Tibial artery (tissue), 4 donors: ENCODE measurements at places on chromosomes 3 and 15.

- DNase-seq = no peak
Observed at GRCh38 chr3:99504258-99504657, 134.1 kb upstream of the COL8A1 start.

GRCh38 chr15:47209591-47209990 lies 507.7 kb upstream of the SEMA6D start:
- no peak for DNase-seq

DNA sequence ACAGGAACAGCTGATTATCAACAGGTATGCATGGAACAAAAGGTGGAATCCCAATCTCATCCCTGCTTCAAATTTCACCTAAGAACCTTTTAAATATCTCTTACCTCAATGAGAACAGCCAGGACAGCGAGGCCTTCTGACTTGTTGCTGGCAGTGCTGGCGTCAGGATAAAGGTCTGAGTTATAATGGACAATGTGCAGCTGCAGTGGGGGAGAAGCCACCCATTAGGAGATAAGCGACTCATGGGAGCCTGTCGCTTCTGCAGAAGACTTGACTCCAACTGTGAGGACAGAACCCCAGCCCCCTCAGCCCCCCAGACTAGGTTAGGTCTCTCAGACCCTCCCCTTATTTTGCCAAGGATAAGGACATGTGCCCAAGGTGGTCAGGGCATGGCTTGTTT lies 39.7 kb downstream of the CA12 start:
- DNase-seq = no peak

GRCh38 chr3:39718674-39719595 lies 90.5 kb upstream of the MYRIP start:
- no peak for DNase-seq

GRCh38 chr3:42096796-42097565 lies 5.8 kb downstream of the TRAK1 start:
- no peak for DNase-seq

- no peak for DNase-seq
Observed at GRCh38 chr3:178583963-178584575, 47.8 kb downstream of the KCNMB2 start.

GRCh38 chr15:70030851-70031250 lies 66.9 kb downstream of the TLE3 start:
- no peak for DNase-seq

DNA sequence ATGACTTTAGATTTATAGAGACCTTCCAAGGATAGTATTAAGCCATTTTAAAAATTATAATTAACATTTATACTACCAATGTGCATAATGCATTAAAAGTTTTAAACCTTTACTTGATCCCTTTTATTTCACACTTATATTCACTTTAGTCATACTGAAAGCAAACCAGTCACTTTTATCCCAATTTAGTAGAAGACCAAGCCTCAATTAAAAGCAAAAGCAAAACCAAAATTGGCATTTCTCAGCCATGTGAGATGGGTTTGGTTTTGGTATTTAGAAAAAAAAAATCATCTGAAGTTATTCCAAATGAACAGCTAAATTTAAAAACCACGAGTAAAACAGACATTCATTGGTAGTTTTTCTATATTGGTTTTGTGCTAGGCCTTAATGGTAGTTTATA lies 249.4 kb downstream of the LPP start:
- DNase-seq = no peak

GRCh38 chr3:125120379-125121122 lies 64.8 kb upstream of the HEG1 start:
- DNase-seq = no peak

- DNase-seq = no peak
Observed at GRCh38 chr15:38048001-38048455, 113.6 kb downstream of the TMCO5A start.

- DNase-seq = no peak
Observed at GRCh38 chr15:37102305-37103162, 2.2 kb upstream of the MEIS2 start.

DNA sequence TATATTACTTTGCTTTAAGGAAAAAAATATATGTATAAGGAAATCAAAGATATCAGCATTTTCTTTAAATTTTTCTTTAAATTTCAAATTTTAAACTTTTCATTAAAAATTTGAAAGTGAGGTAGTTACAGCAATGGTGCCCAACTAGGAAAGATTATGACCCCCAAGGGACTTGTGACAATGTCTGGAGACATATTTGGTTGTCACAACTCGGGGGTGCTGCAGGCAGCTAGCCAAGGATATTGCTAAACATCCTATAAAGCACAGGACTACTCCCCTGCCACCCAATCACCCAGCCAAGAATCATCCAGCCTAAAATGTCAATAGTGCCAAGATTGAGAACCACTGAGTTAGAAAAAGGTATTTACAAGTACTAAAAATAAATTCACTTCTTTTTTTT lies 57.3 kb downstream of the SLC4A7 start:
- DNase-seq = no peak

DNA sequence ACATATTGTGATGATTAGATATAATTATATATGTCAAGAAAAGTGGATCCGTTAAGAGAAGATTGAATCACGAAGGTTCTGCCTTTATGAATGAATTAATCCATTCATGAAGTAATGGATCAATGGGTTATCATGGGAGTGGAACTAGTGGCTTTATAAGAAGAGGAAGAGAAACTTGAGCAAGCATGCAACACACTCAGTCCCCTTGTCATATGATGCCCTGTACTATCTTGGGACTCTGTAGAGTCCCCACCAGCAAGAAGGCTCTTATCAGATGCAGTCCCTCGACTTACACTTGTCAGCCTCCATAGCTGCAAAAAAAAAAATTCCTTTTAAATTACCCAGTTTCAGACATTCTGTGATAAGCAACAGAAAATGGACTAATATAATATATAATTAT lies 301.9 kb downstream of the RAP2B start:
- no peak for DNase-seq

GRCh38 chr3:58215317-58216025 lies 4.7 kb upstream of the DNASE1L3 start:
- DNase-seq = no peak

DNA sequence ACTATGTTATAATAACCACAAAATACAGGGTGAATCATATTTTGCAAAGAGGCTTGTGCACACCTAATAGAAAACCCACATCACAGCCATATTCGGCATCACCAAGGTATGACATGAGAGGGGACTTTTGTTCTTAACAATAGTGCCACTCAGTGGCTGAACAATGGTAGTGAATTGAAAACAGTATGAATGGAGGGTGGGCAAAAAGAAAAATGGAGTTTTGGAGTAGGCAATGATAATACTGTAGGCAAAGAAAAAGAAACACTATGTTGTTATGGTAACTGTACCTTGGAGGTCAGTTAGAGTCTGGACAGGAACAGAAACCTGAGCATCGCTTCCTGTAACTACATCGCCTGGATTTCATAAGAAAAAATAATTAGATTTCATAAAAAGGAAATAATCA lies 348.6 kb downstream of the PLCL2 start:
- DNase-seq = no peak

GRCh38 chr3:183073839-183074238 lies 25.5 kb downstream of the MCCC1 start:
- DNase-seq = no peak

DNA sequence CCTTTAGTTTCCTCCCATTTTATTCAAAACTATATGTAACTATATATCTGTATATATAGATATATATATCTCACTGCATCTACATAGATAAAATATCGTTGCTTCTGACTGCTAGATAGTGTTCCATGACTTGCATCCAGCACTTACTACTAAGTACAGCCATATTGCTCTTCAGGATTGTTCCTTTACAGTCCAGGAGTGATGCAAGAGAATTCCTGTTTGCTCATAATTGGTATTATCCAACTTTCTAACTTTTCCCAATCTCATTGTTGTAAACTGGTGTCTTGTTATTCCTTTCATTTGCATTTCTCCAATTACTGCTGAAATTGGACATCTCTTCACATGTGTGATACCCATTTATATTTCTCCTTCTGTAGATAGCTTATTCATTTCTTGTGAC lies 99.8 kb upstream of the STRIT1 start:
- DNase-seq = no peak

GRCh38 chr3:116083683-116084082 lies 361.6 kb downstream of the LSAMP start:
- no peak for DNase-seq

DNA sequence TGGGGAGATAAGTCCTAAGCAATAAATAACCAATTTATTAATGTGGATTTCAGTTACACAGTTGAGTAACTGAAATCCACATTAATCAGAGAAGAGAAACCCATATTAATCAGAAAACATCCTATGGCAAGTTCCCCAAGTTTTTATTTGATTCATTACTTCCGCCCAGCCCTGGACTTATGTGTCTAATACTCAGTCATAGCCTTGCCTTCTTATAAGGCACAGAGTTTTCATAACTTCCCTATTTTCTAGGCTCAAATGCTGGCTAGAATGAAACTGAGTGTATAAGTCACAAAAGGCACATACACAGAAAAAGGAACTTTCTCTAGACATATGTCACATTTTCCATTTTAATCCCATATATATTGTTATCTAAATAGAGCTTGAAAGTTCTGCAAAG lies 28.8 kb downstream of the CD47 start:
- no peak for DNase-seq

DNA sequence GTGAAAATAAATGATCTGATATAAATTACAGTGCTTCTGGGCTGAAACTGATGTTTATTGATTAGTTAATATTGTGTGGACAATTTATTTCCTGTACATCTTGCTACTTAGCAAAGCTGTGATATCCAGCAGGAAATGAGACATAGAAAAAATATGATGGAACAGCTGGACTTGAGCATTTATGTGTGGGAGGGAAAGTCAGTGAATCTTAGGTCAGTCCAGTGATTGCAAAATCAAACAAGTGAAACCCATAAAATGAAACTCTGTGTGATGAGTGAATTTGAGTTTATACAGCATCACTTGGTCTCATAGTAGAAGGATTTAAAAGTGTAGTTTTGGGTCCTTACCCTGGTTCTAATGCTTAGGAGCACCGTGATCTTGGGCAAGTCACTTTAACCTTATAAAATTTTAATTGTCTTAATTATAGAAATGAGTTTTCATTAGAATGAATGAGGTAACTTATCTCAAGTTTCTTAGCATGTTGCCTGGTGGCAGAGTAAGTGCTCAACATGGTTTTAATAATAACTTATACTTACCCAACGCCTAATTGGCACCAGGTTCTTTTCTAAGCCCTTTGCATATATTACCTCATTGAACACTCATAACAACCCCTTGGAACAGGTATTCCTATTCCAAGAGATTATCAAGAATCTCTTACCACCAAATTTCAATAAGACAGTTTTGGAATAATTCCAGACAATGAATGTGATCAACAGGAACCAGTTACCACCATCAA lies 194.6 kb downstream of the ADAMTSL3 start:
- no peak for DNase-seq

DNA sequence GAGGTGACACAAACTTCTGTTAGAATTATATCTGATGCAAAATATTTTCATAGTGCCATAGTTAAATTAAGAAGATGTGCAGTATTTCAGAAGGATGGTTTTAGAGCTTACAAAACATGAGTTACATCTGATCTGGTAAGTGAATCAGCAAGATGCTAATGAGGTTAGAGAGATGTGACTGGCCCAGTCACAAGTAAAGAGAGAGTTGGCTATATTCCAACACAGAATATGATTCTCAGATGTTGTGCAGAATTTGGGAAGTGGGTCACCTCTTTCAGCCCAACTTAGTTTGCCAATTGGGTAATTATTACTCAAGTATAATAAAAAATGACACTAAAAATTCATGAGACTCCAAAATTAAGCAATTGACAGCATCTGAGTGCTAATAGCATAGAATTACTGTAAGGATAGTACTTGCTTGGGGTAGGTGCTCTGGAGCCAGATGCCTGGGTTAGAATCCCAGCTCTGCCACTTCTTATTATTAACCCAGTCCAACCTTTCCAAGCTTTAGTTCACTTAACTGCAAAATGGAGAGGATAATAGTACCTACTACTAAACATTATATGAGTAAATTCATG lies 30.8 kb downstream of the P2RY1 start:
- DNase-seq = no peak

- DNase-seq = no peak
Observed at GRCh38 chr3:96072226-96072625, 742.2 kb upstream of the EPHA6 start.

DNA sequence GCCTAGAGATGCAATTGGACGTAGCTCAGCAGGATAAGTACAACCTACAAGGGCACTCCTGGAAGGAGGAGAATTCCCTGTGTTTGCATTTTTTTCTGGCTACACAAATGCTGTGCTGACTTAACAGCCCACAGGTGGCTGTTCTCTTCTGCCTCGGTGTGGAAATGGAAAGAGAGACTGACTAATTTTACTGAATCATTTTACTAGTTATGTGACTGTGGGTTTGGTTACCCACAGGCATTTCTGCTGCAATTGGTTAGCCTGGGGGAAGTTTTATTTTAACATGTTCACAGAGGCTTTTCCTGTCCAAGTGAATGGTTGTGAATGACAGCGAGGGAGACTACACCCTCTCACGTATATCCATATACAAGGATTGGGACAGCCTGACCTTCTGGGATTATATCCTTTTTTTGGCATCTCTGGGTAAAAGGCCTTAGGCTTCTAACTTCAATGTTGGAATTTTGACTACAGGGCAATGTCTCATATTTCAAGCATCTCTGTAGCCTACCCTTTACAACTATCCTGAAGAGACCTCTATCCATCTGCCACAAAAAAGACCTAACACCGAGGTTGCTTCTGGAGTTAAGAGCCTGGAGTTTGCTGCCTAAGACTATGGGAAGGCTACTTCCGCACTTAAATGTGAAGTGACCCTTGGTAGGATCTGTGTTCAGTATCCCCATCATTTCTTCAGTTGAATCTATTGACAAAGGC lies 67.2 kb upstream of the TP63 start:
- DNase-seq = no peak

DNA sequence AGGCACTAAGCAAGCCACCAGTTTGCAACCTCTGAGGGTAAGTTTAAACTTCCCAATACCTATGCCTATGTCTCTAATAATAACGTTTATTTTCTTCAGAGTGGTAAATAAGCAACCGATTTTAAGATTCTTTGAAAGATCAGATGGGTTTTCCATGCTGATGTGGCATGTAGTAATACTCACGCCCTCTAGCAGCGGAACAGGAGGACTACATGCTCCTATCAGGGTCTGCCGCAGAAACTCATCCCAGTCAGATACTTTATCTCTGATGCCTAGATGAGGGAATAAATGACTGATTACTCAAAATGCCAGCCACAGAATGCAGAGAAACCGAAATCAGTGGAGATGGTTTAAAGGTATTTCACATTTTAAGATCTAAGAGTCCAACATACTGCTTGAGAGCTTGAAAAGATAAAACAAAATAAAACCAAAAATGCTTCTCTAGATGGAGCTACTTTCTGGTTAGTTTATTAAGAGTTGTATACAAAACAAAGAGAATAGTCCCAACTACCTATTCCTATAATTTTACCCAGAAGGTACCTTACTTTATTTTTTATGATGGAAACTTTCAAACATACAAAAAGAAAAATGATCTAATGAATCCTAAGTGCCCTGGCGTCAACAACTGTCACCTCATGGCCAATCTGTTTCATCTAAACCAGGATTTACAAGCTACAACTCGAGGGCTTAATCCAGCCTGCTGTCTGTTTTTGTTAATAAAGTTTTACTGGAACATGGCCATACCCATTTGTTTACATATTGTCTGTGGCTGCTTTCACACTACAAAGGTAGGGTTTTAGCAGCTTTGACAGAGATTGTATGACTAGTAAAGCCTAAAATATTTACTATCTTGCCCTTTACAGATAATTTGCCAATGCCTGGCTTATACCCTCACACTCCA lies 37.5 kb upstream of the STIMATE start:
- no peak for DNase-seq

- DNase-seq = peak; percentile 80
Observed at GRCh38 chr15:80991421-80991820, 1.8 kb upstream of the MESD start.
